ENCODE measurements at places on chromosomes 2 and 18.

DNA sequence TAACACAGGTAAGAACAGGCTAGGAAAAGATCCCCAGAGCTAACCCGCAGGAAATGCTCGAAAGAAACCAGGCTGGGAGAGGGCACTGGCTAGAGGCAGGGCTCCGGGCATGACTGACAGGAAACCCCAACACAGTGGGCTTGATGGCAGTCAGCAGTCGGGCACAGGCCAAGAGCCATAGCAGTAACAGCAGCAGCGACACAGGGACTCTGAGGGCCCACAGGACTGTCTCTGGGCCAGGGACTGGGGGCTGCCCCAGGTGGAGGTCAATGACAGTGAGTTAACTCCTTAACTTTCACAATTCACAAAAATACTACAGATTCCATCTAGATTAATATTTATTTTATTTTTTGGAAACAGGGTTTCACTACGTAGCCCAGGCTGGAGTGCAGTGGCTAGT is 37.3 kb upstream of the ASPRV1 start:
- DNase-seq, result no peak

DNA sequence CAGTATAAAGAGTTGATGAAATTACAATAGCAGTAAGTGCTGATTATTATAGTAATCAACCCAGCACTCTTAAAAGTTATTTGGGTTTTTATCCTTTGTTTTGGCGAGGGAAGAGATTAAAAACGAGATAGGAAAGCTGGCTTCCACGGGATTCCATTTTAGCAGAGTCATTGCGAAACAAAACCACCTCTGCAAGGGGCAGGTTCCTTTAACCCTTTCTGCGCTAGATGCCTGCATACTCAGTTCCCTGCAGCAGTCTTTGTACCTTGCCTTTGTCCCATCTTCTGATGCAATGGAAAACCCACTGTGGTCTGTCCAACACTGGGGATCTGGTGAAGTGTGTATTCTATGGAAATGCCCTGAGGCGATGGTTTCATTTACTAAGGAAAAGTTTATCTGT is 2.7 kb downstream of the YPEL5 start:
- no peak for DNase-seq

DNA sequence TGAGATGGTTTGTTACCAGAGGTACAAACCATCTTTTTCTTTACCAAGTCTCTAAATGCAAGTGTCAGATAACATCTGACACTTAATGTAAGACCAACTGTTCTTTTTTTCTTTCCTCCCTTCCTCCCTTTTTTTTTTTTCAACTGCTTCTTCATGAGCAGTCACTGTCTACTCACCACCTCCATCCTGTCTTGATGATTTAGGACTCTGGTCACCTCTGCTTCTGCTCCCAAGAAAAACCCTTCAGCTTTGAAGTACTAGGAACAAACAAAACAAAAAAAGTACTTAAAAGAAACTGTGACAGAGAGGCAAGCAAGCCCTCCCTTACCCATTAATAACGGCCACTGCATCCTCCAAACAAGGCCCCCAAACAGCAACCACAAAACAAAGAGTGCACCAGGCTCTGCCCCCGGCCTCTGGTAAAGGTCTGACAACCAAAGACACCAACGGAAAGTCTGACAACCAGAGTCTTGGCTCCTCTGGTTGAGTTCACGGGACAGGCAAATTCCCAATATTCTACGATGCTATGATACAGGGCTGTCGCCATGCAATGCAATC is 141.0 kb downstream of the ARL4C start:
- DNase-seq, result no peak

GRCh38 chr18:68721681-68722583 is 7.0 kb upstream of the TMX3 start:
- DNase-seq, result no peak

DNA sequence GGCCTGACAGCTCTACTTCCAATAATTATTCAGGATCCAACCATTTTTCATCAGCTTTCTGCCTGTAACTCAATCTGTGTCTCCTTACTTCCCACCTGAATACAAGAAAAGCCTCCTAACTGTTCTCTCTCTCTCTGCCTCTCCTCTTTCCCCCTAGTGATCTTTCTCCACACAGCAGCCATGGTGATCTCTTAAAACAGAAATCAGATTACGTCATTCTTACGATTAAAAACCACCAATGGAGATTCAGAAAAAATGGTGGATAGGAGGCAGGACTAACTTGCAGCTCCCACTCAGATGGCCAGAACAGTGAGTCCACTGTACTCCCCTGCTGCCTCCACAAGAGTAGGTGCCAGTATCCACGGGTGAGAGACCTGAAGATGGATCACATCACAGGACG is 431.7 kb downstream of the MBD2 start:
- no peak for DNase-seq

- no peak for DNase-seq
These were observed 81.2 kb upstream of the REV1 start for GRCh38 chr2:99571021-99571420.

- DNase-seq, result no peak
These were observed 76.7 kb downstream of the MRPS9 start for GRCh38 chr2:105114551-105114950.

DNA sequence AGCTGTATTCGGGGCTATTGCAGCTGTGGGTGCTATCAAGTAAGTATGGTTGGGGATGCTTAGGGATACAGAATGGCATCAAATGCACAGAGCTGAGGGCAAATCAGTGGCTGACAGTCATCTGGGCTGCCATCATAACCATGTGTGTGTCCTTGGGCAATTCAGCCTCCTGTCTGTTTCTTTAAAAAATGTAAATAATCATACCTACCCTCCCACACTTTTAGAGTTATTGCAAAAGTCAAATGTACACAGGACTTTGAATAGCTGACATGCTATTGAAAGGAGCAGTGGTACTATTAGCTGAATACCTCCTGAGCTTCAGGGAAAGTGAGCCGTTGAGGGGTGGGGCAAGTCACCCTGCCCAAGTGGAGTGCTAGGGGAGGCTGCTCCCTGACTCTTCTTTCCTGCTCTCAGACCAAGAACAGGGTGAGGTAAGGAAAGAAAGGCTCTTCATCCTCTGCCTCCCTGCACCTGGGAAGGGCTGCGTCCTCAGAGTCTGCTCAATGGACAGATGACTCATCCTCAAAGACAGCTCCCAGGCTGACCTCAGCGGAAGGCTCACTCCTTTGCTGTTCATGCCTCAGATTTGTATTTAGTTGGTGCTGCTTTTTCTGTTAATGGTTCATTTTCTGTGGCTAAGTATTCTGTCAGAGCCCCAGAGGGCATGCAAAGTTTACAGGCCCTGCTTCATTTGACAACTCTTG is 54.9 kb upstream of the BZW1 start:
- DNase-seq, result no peak

DNA sequence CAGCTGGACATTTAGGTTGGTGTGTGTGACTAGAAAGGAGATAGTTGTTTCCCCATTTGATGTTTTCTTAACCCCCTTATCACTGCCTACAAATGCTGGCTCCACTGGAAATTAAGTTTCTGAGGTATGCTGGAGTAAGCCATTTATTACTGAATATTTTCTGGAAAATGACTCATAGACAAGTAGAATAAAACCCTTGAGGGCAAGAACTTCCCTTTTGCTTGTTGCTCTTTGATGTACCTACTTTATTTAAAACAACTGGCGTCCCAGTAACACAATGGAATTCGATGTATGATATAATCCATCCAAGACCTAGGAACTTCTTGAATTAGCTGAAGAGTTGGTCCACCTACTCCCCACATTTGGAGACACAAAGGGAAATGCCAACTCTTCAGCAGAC is 33.3 kb upstream of the SESTD1 start:
- DNase-seq, result no peak

GRCh38 chr2:118990757-118991545 is 49.0 kb downstream of the MARCO start:
- DNase-seq, result no peak

DNA sequence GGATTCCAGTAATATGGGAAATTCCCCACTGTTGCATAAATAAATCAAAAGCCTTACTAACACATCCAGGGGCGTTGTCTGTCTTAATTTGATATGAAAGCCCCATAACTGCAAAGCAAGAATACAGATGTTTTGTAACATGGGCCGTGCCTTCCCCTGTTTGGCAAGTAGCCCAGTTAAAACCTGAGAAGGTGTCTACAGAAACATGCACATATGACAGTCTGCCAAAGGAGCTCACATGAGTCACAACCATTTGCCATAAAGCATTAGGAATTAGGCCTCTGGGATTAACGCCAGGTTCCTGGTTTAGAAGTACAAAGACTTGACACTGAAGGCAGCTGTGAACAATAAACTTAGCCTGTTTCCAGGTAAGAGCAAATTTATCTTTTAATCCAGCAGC is 43.1 kb upstream of the LONRF2 start:
- no peak for DNase-seq

DNA sequence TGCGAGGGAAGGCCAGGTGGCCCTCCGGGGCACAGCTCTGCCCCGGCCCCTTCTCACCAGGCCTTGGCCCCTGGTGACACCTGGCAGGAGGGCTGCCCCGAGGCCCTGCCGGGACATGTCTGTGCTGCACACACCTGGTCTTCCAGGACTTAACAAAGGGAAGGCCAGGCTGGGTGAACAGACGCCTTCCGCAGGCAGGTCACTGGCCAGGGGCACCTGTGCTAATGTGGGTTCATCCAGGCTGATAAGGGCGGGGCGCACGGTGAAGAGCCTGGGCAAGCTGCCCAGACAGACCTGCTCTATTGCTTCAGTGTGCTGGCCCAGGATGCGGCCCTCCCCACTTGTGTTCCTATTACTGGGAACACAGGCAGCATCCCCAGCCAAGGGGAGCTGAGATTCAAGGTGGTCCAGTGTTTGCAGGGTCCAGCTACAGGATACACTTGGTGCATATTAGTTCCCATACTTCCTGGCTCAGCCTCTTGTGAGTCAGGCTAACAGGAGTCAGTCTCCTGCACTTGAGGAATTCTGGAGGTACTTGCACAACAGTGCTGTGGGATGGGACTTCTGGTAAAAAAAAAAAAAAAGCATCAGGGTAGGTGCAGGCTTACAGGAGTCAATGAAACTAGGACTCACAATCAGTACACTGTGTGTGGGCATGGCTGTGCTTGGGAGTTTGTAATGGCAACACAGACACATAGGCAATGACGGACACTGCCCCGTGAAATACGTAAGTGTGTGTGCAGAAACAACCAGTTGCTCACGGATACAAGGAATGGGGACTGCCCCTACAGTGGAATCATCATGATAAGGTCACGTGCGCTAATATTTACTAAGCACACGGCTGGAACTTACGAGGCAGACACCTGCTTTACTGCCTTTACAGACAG is 261.4 kb downstream of the TWIST2 start:
- no peak for DNase-seq

- no peak for DNase-seq
These were observed 9.0 kb upstream of the ATRAID start for GRCh38 chr2:27202854-27203253.

- DNase-seq, result no peak
These were observed 56.7 kb downstream of the ABCB11 start for GRCh38 chr2:168974428-168974827.

GRCh38 chr2:190267302-190267701 is 52.3 kb downstream of the HIBCH start:
- DNase-seq, result no peak

GRCh38 chr2:180987146-180987545 is 6.7 kb downstream of the UBE2E3 start:
- no peak for DNase-seq

GRCh38 chr2:3827673-3828575 is 124.5 kb downstream of the DCDC2C start:
- DNase-seq, result no peak

GRCh38 chr18:6001867-6002266 is 106.5 kb upstream of the TMEM200C start:
- DNase-seq, result no peak

DNA sequence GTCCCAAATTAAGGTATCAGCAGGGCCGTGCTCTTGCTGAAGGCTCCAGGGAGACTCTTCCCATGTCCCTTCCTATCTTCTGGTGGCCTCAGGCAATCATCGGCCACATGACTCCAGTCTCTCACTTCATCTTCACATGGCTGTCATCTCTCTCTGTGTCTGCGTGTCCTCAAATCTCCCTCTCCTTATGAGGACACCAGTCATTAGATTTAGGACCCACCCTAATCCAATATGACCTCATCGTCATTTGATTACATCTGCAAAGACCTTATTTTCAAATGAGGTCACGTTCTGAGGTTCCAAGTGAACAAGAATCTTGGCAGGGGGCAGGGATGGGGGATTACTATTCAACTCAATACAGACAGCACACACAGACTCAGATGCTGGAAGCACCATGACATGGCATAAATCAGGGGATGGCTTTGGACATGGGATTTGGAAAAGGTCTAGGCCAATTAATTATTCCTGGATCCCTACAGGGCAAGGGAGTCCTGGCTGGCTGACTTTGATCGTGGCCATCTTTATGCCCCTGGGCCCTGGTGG is 210.0 kb upstream of the SKOR2 start:
- no peak for DNase-seq
